Fibroblast of gingiva (primary cell): ENCODE measurements at places on chromosomes 7 and 10.
A peak's percentile ranks its signal among the peaks of the same experiment; 100 is the strongest.

DNA sequence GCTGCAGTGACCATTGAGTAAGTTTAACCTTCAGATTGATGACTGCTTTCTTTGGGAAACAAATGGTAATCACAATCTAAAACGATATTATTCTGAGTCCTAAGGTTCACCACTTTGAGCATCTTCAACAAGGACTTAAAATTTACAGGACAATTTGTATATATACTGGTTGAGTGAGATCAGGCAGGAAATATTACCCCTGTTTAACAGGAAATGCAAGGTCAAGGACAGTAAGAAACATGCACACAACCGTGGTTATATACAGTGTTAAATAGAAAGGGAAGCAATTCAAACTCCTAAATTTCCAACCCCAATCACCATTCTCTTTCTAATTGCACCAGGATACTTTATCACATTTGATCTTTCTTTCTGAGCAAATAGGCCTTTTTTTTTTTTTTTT lies 96.1 kb downstream of the ZNF277 start:
- no peak for DNase-seq

GRCh38 chr7:77830649-77831355 lies 32.2 kb downstream of the PHTF2 start:
- no peak for DNase-seq

GRCh38 chr10:125039354-125039769 lies 97.4 kb downstream of the ZRANB1 start:
- DNase-seq, result no peak

GRCh38 chr10:69124563-69125268 lies 738 bp downstream of the VPS26A start:
- peak; percentile 46 for DNase-seq

- no peak for DNase-seq
Measured at GRCh38 chr10:123093489-123093888, 42.3 kb upstream of the HMX3 start.

GRCh38 chr7:28076423-28077200 lies 104.0 kb downstream of the JAZF1 start:
- peak; percentile 42 for DNase-seq

GRCh38 chr7:19294619-19295018 lies 149.4 kb upstream of the FERD3L start:
- DNase-seq, result peak; percentile 81

DNA sequence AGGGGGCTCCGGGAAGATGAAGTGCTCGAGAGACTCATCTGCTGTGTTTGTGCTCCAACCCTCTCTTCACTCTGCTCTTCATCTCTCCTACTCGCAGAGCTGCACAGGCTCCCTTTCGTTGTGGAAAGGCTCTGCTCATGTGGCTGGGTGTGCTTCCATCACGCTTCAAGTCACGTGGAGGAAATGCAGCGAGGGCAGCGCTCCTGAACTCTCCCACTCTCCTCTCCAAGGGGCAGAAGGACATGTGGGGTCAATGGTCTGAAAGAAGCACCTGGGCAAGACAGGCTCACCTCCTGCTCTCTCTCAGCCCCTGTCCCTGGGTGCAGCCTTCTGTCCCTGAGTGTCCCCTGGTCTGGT lies 72.6 kb downstream of the USP6NL start:
- no peak for DNase-seq

GRCh38 chr7:69457595-69458504 lies 140.4 kb upstream of the AUTS2 start:
- DNase-seq, result no peak

GRCh38 chr10:128063736-128064107 lies 62.5 kb downstream of the MKI67 start:
- no peak for DNase-seq

- DNase-seq, result no peak
Measured at GRCh38 chr7:20793694-20794394, 7.2 kb upstream of the SP8 start.

GRCh38 chr10:43202657-43203447 lies 64.0 kb downstream of the RASGEF1A start:
- DNase-seq, result no peak

- peak; percentile 12 for DNase-seq
Measured at GRCh38 chr7:30429156-30429530, 49.4 kb downstream of the NOD1 start.

DNA sequence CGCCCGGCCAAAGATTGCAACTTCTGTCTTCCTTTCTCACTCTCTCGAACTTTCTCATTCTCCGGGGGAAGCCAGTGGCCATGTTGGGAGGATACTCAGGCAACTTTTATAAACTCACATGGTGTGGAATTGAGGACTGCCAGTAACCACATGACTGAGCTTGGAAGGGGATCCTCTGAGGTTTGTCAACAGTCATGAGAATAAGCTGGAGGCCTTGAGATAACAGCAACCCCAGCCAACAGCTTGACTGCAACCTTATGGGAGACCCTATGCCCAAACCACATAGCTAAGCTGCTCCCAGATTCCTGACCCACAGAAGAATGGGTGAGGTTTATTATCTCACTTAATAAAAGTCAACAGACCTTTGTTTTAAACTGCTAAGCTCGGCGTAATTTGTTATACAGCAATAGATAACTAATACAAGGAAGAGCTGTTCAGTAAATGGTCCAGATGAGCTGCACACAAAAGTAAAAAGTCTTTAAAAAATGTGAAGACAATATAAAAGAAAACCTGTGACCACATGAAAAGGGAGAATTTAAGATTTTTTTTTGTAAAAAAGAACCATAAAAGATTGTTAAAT lies 9.6 kb downstream of the SYPL1 start:
- DNase-seq, result no peak

DNA sequence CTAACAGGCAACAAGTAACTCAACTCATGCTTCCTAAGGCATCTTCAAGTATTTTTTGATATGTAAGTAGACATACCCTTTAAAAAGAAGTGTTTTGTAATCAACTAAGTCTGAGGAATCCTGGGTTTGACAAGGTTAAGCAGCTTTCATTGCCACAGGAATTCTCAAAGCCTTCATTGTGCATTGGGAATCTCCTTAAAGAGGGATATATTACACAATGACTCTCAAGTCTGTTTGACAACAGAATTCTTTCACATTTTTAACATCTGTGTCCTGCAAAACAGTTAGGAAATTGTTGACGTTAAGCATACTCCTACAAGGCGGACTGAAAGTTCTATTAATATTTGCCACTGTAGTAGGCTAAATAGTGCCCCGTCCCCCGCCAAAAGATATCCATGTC lies 71.4 kb downstream of the SGMS1 start:
- peak; percentile 97 for DNase-seq

- DNase-seq, result no peak
Measured at GRCh38 chr7:80253653-80254052, 119.0 kb downstream of the GNAI1 start.

- DNase-seq, result peak; percentile 100
Measured at GRCh38 chr10:99619851-99620710, at the start of gene SLC25A28. TSS of gene SLC25A28 (minus strand) at chr10:99620439. CDS start at chr10:99620335, 104 bp downstream.

DNA sequence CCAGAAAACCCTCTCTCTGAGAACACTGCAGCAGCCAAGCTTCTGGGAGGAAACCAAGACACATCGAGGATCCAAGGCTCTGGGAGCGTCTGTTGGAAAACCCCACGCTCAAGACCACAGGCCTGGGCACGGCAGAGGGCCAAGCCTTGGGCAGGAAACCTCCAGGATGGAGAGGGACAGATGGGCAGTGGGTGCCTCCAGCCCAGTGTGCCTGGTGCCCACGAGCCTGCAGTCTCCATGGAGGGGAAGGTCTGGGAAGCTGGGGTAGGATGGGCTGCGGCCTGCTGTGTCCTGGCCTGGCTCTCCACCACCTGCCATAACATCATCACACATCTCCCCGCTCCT lies 96.1 kb downstream of the FAM53B start:
- no peak for DNase-seq

DNA sequence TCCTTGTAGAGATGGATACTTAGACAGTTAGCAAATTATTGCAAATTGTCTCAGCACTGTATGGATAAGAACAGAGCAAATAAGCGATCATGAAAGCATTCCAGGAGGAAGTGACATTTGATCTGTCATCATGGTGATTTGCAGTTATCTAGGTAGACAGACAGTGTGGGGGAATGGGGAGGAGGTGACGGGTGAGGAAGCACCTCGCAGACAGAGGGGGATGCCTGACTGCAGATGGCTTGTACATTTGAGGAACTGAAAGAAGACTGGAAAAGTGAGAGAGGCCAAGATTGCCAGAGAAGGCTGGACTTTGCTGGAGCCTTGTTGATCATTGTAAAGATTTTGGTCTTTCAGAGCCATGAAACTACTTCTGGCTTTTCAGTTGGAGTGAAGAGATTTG lies 318.2 kb upstream of the CELF2 start:
- DNase-seq, result no peak

DNA sequence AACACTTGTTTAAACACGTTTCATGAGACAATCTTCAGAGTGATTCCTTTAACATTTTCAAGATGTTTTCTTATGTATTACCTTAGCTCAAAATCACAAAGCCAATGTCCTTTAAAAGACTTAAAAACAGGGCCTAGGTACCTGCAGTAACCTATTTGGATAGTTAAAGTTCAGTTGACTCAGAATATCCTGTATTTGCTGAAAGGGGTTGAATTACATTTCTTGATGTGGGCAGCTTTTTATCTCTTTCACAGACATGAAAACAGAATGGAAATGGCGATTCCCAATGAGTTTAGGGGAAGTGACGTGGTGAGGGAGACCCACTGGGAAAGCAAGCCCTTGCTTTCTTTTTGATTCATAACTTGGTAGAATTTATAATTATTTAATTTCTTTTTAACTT lies 324.4 kb upstream of the AOAH start:
- DNase-seq, result no peak

GRCh38 chr7:74092964-74093471 lies 9.4 kb downstream of the LIMK1 start:
- DNase-seq, result no peak

- peak; percentile 46 for DNase-seq
Measured at GRCh38 chr7:144391823-144392255, 11.7 kb downstream of the NOBOX start.

DNA sequence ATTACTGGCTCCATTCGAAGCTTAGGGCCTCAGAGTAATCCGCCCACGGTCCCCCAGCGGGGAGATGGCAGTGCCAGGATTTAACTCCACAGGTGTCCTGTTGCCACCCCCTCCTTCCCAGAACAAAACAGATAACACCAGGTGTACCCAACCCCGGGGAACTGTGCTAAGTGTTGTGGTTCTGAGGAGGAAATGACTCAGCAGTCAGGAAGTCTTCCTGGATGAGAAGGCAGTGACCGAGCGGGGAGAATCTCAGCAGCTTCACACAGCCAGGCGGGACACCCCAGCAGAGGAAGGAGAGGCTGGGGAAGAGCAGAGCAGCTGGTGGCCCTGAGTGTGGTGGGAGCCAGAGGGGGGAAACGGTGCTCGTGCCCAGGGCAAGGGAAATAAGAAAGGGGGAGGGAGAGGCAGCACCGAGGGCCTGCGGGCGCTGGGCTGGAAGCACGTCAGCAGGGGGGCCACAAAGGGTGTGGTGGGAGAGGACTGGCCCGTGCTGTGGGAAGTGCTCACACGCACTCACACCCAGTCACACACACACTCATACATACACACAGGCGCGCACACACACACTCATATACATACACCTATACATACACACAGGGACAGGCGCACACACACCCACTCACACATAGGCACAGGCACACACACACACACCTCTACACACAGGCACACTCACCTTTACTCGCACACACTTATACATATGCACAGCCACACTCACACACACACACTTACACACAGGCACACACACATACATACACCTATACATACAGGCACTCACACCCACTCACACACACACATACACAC lies 59.8 kb upstream of the CHST15 start:
- DNase-seq, result peak; percentile 64

DNA sequence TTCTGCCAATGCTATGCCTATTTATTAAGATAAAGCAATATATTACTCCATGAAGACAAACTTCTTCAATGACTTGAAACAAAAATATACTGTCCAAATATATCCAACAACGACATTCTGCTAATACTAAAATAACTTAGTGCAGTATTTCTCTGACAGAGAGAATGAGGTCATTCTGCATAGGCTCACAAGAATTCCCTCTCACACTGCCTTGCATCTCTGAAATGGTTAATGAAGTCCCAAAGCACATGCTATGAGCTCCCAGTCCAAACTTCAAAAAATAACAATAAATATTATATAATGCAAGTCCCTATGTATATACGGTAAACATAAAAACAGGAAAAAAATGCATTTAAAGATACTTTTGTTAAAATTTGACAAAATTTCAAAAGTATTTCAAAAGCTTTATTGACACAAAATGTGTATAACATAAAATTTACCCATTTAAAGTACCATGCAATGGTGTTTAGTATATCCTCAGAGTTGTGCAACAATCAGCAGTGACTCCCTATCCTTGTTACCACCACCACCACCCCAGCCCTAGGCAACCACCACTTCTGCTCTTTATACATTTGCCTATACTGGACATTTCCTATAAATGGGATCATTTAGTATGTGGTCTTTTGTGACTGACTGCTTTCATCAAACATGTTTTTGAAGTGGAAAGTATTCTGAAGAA lies 27.6 kb downstream of the CHCHD3 start:
- DNase-seq, result no peak
